ENCODE measurements at places on chromosomes 16 and 17.
A peak's percentile ranks its signal among the peaks of the same experiment; 100 is the strongest.

DNA sequence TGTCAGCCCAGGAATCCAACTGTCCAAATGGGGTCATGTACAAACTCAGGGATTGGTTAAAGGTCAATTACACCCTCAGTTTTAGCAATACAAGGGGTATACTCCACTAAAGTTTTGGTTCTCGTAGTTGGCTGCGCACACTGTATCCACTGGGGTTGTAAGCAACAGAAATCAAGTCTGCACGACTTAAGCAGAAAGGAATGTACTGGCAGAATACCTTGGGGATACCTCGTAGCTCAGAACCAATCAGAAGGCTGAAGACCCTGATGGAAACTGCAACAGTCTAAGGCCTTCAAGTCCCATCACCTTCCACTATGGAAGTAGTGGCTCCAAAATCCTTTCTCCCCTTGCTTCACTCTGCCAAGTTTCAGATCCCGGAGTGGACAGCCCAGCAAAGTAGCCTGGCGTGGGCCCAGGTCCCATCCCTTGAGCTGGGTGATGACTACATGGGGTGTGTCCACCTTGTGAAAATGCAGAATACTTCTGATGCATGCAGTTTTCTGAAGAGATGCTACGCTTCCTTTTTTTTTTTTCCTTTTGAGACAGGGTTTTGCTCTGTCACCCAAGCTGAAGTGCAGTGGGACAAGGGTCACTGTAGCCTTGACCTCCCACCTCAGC lies 21.1 kb upstream of the RPH3AL start:
- DNase-seq, result no peak

DNA sequence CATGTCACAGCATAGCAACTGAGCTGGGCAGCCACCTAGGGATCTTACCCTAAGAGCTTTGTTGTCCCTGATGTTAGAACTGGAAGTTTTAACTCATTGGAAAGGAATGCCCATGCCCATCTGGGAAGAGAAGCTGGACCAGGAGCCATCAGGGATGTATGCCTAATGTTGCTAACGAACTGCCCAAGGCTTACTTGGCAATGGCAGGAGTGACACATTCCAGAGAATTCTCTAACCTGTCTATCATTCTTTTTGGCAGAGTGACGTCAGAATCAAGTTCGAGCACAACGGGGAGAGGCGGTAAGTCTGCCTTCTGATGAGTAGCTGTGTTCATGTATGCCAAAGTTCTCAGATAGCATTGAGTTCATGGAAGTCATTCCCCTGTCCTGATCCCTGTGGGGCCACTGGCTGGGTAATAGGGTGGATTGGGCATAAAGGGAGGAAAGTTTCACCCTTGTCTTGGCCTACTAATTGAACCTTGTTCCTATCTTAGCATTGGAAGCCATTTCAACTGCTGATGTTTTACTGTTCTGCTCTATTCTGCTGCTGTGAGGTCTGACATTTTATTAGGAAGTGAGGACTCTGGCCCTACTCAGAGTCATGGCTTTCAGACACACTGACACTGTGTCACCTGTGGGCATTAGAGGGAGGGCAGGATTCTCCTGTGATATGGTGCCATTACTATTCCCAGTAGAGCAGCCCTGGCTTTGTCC lies 23.7 kb downstream of the MAP3K3 start:
- DNase-seq, result no peak

DNA sequence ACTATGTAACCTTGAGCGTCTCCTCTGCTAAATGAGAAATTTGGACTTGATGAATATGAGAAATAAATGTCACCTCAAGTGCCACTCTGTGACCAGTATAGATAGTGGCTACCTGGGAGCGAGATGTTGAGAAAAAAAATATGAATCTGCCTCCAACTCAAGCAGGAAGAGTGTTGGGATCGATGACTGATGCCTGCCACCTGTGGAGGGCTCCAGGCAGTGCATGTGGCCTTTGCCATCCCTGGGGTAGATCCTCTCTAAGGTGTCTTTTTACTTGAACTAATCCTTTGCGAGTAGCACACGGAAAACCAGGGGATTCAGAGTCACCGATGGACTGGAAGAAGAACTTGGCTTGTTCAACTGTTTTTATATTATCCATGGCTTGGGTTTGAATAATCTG lies 9.4 kb downstream of the CCDC182 start:
- DNase-seq, result no peak

GRCh38 chr17:28545787-28546415 lies 6.5 kb downstream of the UNC119 start:
- no peak for DNase-seq

DNA sequence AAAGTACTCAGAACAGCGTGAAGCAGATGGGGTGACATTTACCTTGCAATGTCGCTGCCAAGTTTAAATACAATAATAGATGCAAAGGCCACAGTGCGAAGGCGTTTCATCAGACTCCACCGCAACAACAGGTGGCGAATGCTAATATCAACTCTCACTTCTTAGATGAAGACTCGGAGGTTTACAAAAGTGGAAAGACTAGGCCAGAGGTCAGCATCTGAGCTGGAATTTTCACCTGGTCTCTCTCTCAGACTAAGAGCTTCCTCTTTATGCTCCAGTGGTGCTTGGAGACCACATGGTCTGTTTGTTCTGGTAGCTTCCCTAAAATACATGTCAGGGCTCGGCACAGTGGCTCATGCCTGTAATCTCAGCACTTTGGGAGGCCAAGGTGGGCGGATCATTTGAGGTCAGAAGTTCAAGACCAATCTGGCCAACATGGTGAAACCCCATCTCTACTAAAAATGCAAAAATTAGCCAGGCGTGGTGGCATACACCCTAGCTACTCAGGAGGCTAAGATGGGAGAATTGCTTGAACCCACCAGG lies 169.1 kb downstream of the XYLT1 start:
- DNase-seq, result no peak

GRCh38 chr17:32896647-32897258 lies 19.8 kb upstream of the MYO1D start:
- no peak for DNase-seq

DNA sequence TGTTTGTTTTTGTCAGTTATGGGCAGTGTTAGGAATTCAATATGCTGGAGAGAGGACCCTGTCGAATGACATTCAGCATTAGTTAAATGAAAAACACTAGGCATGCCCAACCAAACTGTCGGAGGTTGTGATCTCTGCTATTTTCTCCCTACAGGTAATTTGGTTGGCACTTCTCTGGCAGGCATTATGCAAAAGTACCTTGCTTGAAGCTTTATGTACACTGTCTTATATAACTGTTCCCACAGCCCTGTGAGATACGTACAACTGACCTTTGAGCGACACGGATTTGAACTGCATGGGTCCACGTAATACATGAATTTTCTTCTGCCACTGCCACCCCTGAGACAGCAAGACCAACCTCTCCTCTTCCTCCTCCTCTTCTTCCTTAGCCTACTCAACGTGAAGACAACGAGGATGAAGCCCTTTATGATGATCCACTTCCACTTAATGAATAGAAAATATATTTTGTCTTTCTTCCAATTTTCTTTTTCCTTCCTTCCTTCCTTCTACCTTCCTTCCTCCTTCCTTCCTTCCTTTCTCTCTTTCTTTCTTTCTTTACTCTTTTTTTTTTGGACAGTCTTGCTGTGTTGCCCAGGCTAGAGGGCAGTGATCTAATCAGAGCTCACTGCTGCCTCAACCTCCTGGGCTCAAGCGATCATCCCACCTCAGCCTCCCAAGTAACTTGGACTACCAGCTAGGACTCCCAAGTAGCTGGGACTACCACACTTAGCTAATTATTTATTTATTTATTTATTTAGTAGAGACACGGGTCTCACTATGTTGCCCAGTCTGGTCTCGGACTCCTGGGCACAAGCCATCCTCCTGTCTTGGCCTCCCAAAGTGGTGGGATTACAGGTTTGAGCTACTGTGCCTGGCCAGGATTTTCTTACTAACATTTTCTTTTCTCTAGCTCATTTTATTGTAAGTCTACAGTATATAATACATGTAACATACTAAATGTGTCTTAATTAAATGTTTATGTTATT lies 77.3 kb downstream of the WIPI1 start:
- no peak for DNase-seq

GRCh38 chr17:15436473-15437302 lies 30.7 kb downstream of the CDRT4 start:
- DNase-seq, result peak; percentile 25

DNA sequence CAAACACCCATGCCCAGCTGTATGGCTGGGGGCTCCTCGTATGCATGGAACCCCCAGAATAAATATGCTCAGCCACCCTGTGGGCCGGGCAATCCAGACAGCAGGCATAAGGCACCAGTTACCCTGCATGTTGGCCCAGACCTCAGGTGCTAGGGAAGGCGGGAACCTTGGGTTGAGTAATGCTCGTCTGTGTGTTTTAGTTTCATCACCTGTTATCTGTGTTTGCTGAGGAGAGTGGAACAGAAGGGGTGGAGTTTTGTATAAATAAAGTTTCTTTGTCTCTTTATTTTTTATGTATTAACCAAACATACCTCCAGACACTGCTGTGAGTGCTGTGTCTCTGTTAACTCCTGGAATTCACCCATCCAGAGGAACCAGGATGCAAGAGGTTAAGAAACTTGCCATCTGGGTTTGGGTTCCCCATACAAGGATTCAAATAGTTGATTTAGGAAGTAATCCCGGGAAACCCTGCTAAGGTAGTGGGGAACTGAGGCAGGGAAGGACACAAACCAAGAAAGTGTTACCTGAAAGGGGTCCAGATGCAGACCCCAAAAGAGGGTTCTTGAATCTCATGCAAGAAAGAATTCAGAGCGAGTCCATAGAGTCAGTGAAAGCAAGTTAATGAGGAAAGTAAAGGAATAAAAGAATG lies 37.4 kb upstream of the IL21R start:
- DNase-seq, result no peak

- no peak for DNase-seq
Observed at GRCh38 chr17:82922646-82923045, 82.8 kb upstream of the ZNF750 start.

DNA sequence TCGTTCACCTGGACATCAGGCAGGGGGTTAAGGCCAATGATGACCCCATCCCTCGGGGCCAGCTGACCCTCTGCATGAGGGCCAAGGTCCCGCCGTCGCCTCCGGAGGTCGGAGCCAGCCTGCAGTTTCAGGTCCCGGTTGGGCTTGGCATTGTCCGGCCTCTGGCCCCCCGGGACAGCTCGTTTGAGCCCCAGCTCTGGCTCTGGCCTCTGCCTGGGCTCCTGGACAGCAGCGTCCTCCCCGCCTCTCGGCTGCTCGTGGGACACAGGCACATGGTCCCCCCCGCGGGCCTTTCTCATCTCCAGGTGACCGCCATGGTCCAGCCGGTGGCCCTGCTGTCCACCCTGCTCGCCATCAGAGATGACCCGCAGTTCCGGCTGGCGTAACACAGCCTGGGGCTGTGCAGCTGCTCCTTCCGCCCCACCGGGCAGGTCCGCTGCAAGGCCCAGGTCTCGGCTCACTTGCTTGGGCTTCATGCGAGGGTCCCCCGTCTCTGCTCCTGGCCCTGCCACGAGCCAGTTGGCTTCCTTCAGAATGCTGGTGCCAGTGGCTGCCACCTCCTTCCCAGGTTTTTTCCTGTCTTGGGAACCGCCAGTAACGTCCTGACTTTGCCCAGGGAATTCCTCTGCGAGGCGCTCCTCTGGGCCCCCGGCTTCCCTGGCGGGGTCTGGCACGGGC lies 6.7 kb downstream of the NDUFAF8 start:
- DNase-seq, result no peak

DNA sequence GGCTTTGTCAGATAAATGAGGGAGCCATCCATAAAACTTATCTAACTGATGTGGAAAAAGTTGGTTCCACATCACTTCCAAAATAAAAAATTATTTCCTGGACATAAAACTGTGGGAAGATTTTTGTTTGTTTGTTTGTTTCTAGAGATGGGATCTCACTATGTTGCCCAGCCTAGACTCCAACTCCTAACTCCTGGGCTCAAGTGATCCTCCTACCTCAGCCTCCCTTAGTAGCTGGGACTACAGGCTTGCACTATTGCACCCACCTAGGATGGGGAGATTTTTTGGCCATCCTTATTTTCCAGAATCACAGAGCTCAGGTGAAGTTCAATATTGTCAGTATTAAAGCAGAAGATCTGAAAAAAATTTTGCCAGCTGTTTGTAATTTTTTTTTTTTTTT lies 23.8 kb upstream of the SMG8 start:
- DNase-seq, result no peak

DNA sequence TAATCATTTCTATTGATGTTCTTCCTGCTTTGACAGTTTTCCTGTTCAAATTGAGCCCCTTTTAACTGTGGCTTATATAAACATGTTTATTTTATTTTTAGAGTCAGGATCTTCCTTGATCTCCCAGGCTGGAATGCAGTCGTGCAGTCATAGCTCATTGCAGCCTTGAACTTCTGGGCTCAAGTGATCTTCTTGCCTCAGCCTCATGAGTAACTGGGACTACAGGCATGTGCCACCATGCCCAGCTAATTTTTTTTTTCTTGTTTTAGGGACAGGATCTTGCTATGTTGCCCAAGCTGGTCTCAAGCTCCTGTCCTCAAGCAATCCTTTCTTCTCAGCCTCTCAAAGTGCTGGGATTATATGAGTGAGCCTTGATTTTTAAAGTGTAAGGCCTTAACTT lies 14.7 kb downstream of the PHKB start:
- no peak for DNase-seq

DNA sequence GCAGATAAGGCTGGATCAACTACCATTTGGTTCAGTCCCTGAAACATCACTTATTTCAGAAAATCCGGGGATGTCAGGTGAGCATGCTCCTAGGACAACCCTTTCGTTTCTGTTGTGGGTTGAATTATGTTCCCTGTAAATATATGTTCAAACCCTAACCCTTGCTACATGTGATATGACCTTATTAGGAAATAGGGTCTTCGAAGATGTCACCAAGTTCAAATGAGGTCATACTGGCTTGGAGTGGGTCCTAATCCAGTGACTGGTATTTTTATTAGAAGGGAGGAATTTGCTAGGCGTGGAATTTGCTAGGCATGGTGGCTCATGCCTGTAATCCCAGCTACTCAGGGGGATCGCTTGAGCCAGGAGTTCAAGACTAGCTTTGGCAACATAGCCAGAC lies 21.3 kb downstream of the SNX20 start:
- no peak for DNase-seq

- peak; percentile 38 for DNase-seq
Observed at GRCh38 chr17:59756236-59756818, 48.9 kb downstream of the VMP1 start.

DNA sequence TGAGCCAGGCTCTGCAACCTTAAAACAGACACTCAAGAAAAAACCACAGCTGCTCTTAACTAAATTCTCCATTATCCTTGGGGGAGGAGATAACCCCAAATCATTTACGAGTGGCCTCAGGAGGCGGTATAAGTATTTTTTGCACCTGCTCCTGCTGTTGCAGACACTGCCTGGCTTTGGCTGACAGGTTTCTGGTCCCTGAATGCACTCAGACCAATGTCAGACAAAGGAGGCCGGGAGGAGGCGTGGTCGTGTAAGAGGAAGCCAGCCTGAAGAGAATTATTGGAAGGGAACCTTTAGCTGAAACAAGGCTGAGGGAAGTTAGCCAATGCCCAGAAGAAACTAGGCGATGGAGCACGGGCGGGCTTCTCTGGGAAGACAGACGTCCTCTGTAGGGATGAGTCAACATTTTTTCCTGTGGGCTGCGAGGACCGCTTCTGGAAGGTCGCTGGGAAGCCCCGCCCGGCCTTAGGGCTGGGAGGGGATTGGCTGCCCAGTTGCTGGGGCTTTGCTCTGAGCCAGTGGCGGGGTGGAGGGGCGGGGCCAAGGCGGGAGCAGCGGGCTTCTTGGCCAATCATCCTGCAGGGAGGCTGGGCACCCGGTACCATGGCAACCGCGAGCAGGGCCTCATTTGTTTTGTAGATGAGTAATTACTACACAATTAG lies 82.3 kb downstream of the CCDC182 start:
- DNase-seq, result peak; percentile 90

Data from COLO829 (cell line).